Fibroblast of skin of scalp (primary cell): ENCODE measurements at places on chromosomes 12 and 14.

DNA sequence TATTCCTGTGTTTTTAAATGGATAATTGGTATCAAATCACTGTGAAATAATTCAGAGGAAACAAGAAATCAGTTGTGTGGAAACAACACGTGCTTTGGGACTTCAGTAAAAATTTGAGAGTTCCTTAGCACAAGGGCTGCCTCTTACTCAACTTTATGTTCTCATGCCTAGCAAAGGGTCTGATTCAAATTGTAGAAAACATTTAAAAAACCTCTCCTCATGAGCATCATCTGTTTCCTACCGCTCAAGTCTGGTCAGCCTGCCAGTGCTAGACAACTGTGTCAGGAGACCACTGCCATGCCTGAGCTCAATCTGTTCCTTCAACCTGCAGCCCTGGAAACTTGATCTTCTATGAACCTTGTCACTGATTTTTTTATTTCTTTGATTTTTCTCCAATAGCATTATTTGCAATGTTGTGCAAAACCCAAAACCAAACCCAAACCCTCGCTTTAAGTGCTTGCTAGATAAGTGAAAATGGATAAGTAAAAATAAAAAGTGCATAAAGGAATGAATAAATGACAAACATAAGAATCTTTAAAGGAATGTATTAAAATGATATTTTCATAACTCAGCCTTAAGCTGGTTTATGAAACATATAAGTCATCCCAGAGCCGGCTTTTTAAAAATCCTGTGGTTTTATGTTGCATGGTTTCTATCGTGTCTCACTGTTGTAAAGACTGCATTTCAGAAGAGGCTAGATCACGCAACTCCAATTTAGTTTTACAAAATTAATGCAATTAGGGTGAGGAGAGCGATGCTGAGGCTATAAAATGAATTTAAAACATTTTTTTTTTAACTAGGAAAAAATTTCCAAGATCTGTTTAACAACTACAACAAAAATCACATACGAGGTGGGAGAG, 361.2 kb upstream of the PDE3A start:
- peak; percentile 95 for DNase-seq

GRCh38 chr12:126069549-126070165, 1004.4 kb downstream of the AACS start:
- peak; percentile 43 for DNase-seq

- DNase-seq = no peak
These were observed 9.6 kb downstream of the BMP4 start for GRCh38 chr14:53947094-53947445.

- DNase-seq = no peak
These were observed 62.9 kb upstream of the ELK3 start for GRCh38 chr12:96131230-96131788.

GRCh38 chr14:79417961-79418360, 793.3 kb downstream of the DIO2 start:
- DNase-seq = no peak

GRCh38 chr12:99767809-99768208, 120.3 kb downstream of the GARIN6 start:
- peak; percentile 13 for DNase-seq

GRCh38 chr12:102426599-102427542, 53.5 kb downstream of the IGF1 start:
- no peak for DNase-seq

GRCh38 chr12:89752341-89752740, 43.7 kb upstream of the ATP2B1 start:
- peak; percentile 30 for DNase-seq

- peak; percentile 61 for DNase-seq
These were observed 10.2 kb downstream of the CD69 start for GRCh38 chr12:9750276-9751203.

DNA sequence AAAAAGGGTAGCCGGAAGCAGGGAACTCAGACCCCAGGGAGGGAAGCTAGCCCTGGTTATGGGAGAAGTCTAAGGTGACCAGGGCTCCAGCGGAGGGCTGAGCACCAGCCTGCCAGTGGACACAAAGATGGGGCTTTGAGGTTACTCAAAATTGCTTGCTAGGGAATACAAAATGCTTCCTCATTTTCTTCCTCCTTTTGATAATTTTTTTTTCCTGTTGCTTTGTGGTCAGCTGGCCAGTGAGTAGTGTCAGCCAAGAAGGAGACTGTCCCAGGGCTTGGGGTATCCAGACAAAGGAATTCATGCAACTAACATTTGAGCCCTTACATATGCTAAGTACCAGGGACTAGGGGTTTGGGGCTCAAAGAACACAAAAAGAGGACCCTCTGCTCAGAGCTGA, 206.2 kb downstream of the PPM1H start:
- no peak for DNase-seq

GRCh38 chr14:66240105-66240504, 246.1 kb upstream of the CCDC196 start:
- DNase-seq = peak; percentile 3

- DNase-seq = no peak
These were observed 89.5 kb upstream of the RFLNA start for GRCh38 chr12:124205405-124205804.

- DNase-seq = no peak
These were observed 88.8 kb downstream of the FGD4 start for GRCh38 chr12:32488132-32488531.

- DNase-seq = peak; percentile 56
These were observed 8.6 kb downstream of the PDE3A start for GRCh38 chr12:20376984-20377383.

GRCh38 chr12:52127683-52128450, 48.4 kb downstream of the SMIM41 start:
- no peak for DNase-seq

DNA sequence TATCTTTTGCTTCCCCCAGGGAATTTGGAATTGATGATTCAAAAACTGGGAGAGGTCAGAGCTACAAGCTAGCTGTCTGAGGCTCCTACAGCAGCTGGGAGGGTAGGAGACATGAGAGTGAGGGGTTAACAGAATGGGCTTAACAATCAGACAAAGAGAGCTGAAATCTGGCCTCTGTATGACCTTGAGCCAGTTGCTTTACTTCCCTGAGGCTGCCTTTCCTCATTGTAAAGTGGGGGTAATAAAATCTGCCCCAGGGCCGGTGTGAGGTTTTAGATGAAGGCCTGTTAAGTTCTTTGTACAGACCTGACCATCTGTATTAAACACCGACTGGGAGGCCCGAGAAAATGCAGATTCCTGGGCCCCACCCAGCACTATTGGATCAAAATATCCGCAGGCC, 164.3 kb upstream of the NOS1 start:
- DNase-seq = no peak

GRCh38 chr12:101880769-101881168, 3.4 kb downstream of the DRAM1 start:
- DNase-seq = no peak
